ENCODE measurements at places on chromosomes 2 and 18.

DNA sequence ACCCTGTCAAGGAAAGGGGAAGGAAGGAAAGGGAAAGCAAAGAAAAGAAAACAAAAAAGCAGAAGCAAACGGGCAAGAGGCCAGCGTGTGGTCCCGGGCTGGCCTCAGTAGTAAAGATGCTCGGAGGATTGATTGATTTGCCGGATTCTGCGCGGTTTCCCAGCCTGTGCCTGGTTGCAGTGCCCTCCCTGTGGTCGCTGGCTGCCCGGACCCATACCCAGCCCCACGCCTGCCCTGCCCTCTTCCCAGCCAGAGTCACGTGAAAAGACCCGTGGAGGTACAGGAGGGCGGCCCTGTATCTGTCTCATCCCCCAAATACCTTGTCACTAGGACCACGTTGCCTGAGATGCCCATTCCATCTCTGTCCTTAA is 55.1 kb upstream of the IMP4 start:
- no peak for DNase-seq

DNA sequence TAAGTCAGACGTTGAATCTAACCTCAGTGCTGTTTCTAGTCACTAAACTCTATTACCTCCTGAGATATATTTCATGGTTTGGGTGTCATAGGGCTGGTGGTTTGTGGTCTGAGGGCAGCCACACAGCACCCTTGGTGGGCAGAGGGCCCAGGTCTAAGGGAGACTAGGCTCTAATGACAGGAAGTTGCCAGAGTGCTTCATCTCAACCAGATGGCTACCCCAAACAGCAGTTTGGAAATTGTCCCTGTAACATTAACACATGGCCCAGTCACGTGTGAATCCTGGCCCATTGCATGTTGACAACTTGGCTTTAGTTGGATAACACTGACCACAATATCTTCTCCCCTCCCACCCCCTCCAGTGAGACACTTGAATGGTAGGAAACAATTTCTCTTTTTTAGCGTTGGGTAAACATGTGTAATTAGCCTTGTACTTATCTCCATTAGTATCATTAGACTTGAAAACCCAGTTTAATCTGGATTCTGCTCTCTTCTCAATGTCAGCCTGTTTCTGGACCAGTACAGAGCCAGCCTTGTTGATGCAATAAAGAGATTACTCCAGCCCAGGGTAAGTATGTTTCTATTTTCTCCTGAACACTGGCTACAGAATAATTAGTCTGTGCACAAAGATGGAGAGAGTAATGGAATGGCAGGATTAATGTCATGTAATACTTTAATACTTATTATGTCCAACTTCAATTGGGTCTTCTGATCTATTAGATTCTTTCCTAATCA is 187.8 kb upstream of the SIX3 start:
- no peak for DNase-seq

DNA sequence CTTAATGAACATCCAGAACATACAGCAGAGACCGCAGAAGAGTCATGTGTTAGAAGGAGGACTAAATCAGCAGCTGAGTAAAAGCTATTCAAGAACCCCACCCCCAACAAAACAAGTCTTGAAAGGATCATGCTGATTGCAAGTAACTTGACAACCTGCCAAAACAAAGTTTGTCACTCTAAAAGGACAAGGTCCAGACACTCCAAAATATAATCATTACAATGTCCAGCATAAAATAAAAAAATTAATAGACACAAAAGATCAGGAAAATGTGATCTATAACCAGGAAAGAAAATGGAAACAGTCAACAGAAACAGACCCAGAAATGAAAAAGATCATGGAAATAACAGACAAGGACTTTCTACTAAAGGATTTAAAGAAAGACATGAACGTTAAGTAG is 28.5 kb downstream of the CCDC88A start:
- no peak for DNase-seq

- no peak for DNase-seq
Measured at GRCh38 chr2:172722481-172722880, 13.2 kb upstream of the RAPGEF4 start.

GRCh38 chr2:169108099-169108884 is 38.9 kb downstream of the DHRS9 start:
- no peak for DNase-seq

DNA sequence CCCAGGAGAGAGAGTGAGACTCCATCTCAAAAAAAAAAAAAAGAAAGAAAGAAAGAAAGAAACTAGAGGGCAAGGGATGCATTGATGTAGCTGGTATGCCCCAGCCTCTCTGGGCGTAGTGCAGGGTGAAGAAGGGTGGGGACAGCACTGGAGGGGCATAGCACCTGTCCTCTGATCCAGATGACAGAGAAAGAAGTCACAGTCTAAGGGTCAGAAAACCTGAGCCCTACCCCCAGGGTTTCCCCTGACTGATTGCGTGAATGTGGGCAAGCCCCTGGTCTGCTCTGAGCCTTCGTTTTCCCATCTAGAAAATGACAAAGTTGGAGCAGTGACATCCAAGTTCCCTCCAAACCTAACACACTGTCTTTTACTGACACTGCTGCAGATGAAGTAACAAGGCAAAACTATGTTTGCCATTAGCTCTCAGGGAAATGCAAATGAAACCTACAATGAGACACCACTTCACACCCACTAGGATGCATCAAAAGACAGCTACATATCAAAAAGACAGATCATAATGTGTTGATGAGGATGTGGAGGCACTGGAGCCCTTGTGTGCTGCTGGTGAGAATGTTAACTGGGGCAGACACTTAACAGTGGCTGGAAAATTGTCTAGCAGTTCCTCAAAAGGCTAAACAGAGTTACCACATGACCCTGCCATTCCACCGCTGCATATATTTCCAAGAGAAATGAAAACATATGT is 19.5 kb upstream of the YWHAQ start:
- no peak for DNase-seq

DNA sequence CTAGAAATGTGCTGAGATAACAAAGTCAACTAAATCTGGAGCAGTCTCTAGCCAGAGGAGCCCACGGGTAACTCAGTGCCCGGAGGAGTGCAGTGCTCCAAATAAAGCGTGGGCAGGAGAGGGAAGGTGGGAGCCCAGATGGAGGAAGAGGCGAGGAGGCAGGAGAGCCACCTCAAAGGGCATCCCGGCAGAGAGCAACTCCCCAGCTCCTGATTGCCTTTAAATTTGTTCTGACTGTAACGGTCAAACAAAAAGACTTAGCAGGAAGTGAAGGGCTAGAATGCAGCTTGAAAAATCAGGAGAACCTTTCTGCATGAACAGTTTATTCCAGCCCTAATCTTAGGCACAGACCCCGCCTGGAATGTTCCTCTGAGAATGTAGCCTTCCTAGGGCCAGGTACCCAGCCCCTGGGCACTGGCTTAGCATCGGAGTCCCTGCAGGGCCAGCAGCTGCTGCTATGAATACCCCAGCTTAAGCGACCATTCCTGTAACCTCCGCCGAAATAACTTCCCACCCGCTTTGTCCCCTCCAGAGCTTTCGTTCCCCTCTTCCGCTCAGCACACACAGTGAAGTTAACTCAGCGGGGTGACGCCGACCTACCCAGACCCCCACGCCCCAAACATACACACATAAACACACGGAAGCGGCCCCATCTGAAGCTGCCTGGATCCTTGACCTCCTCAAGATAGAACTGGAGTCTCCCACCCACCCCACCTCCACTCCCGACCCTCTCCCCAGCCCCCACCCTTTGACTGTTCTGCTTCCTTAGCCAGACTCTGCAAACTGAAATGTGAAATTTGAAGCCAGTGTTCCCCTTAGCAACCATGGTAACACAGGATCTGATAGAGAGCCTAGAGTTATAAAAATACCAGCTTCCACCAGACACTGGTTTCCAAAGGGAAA is 123.2 kb downstream of the SMAD7 start:
- peak; percentile 67 for DNase-seq

DNA sequence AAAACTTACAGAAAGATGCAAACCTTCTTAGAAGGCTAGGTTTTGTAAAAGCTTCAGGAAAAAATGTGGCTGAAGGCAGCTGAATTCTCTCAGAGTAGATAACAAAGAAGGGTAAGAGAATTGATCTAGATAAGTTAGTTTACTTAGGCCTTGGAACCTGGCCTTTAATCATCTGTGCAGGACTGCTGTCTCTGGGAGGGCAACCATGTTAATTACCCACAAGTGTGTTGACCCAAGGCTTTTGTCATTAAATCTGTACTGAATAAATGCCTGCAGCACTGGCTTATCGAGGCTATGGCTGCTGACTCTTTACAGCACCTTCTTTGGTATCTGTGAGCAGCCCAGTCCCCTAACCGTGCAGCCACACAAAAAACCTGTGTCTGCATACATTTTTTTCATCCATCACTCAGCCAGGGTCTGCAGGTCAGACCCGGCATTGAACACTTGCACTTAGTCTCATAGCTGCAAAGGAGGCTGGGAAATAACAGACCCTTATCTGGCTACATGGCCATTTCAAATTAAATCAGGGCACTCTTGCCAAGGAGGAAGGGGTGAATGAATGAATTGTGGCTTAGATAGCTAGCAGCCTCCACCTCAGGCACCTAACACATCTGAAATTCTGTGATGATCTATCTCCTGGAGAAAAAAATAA is 120.2 kb upstream of the MSH2 start:
- DNase-seq: no peak

GRCh38 chr18:80074697-80075096 is 34.4 kb upstream of the ADNP2 start:
- no peak for DNase-seq

- DNase-seq: no peak
Measured at GRCh38 chr2:215748446-215748845, 264.9 kb downstream of the MREG start.

GRCh38 chr2:11563784-11564666 is 30.2 kb downstream of the GREB1 start:
- no peak for DNase-seq

DNA sequence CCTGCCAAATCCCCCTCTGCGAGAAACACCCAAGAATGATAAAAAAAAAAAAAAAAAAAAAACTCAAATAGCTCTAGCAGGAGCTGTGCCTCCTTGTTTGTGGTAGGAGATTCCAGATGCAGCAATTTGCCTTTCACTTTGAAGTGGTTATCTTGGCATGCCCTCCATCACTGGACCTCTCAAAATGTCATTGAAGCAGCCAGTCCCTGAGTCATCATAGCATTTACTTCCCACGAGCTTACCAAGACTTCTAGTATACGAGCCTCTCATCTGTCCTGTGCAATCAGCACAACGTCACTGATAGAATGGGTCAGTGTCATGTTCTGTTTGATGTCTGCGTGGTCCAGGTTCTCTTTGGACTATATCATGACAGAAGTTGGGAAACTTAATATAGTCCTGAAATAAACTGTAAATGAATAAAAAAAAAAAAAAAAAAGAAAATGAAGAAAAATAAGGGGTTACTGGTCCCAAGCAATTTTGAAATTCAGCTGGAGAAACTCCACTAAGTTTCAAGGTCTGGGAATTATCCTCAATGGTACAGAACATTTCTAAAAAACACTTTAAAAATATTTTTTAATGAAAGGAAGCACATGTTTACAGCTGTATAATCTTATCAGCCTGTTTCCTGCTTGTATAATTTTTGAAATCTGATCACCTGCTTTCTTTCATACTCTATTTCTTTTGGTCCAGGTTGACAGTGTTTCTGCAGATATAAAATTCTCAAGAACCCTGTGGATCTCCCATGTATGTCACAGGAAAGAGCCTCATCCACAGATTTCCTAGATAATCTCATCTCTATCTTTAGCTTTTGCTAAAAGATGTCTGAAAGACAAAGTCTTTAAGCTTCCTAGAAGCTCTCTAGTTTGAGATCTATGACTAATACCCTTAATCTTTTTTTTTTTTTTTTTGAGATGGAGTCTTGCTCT is 74.1 kb upstream of the EHBP1 start:
- no peak for DNase-seq
